ENCODE measurements at places on chromosomes 2 and 18.

- DNase-seq, result no peak
Measured at GRCh38 chr2:26298638-26299393, 47.1 kb upstream of the SELENOI start.

- no peak for DNase-seq
Measured at GRCh38 chr18:62198259-62198658, 11.2 kb downstream of the RELCH start.

DNA sequence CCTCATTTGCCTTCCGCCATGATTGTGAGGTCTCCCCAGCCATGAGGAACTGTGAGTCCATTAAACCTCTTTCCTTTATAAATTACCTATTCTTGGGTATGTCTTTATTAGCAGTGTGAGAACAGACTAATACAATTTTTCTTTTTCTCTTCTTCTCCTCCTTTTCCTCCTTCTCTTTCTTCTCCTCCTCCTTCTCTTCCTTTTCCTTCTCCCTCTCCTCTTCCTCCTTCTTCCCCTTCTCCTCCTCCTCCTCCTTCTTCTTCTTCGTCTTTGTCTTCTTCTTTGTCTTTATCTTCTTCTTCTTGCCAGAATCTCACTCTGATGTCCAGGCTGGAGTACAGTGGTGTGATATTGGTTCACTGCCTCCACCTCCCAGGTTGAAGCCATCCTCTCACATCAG, 20.2 kb downstream of the SKA1 start:
- DNase-seq, result no peak

GRCh38 chr18:59549503-59550173, 147.6 kb downstream of the CCBE1 start:
- no peak for DNase-seq

GRCh38 chr2:60470340-60470739, 83.1 kb downstream of the BCL11A start:
- DNase-seq, result no peak

DNA sequence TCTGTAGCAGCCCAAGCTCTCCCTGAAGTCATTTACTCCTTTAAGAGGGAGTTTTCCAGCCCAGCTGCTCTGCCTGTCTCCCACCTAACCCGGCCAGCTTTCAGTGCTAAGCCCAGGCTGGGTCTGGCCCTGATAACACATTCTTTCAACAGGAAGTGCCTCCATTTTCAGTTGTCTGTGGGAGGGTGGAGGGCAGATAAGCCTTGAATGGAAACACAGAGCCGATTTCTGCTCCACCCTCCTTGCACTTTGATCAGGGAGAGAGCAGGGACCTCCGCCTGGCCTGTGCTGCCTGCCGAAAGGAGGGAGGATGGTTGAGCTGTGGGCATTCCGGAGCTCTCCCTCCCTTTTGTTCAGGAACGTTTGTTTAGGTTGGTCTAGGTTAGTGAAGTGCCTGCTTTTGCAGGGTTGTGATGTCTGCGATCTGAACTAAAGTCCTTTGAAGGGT, 24.8 kb downstream of the GATA6 start:
- DNase-seq, result peak; percentile 68

DNA sequence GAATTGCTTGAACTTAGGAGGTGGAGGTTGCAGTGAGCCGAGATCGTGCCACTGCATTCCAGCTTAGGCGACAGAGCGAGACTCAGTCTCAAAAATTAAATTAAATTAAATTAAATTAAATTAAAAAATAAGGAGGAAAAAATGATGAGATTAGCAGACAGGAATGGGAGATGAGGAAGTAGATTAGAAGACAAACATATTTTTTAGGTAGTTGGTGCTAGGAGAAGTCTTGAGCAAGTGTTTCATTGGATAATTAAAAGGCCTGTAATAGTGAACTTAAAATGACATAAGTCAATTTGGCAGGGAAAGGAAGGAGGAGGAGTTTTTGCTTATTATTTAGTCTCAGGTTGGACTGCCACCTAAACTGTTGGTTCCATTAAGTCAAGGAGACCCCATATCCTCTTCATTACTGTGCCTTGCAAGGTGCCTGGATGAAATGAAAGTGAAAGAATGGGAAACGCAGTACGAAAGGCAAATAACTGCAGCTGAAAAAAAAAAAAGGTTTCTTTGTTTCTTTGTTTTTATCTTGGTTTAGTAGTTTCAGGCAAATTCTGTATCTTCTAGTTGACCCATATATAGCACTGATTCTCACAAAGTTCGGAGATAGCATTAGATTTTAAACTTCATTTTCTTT, 162.0 kb downstream of the SLC8A1 start:
- no peak for DNase-seq

DNA sequence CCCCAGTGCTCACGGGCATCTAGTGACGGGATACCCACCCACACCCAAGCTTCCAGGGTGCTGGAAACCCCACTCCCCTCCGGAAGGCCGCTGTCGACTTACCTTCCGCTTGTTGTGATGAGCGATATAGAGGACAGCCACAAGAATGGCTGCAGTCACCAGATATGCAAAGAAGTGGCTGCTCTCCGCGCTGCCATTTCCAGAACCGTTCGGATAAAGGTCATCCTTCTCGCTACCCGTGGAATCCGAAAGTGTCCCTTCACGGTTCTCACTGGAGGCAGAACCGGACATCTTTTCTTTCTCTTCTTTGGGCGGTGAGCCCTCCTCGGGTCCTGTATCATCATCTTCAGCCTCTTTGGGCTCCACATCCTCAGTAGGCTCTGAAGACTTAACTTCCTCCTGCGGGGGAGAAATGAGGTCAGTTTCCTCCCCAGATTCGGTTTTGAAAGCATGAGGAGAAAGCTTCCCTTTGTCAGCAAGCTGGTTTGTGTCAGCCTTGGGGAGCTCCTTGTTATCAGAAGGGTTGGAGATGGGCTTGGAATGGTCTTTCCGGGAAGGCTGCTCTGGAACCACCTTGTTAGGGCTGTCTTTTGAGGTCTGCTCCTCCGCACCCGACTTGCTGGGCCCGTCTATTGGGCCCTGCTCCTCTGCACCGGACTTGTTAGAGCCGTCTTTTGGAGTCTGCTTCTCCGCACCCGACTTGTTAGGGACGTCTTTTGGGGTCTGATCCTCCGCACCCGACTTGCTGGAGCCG, 1.2 kb downstream of the TGOLN2 start:
- DNase-seq, result no peak

DNA sequence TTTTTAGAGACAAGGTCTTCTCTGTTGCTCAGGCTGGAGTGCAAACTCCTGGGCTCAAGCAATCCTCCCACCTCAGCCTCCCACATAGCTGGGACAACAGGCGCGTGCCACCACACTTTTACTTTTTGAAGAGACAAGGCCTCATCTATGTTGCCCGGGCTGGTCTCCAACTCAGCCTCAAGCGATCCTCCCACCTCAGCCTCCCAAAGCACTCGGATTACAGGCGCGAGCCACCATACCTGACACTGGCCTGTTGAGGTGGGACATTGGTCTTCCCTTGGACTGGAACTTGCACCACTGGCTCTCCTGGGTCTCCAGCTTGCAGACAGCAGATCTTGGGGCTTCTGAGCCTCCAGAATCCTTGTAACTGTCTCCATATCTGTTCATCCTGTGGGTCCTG, 75.6 kb downstream of the NDUFA10 start:
- no peak for DNase-seq

DNA sequence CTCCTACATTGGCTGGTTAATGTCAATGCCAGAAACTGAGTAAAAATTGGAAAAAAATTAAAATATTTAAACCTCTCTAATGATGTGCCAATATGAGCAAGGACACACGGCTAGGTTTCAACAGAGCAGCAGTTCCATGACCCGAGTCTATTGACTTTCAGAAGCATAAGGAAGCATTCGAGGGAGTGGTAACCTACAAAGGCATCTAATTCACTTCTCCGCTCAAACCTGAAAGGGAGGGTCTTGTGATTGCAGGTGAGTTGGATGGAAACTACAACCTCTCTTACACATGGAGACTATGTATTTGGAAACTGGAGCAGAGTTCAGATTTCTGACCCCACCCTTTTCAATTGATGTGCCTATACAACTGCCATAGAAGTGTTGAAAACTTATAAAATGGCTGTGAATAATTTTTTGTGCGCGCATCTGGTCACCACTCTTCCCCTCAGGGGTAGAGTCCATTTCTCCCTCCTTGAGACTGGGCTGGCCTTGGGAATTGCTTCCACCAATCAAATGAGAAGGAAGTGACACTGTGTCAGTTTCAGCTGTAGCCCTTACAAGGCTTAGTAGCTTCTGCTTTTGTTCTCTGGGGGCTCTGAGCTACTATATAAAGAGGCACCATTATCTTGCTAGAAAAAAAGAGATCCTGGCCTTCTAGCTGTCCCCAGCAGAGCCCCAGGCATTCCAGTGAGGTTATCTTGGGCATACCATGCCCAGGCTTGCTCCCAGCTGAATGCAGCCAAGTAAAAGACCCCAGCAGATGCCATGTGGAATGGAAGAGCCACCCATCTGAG, 278.0 kb downstream of the EPHA4 start:
- DNase-seq, result no peak

- DNase-seq, result no peak
Measured at GRCh38 chr2:230777721-230778120, 65.1 kb downstream of the CAB39 start.

Data from HuH-7 (cell line).